T-helper 9 cell (primary cell): ENCODE measurements at places on chromosomes 12 and 14.

- DNase-seq, result no peak
These were observed 17.7 kb downstream of the CLEC2D start for GRCh38 chr12:9687228-9687627.

- DNase-seq, result no peak
These were observed 985.7 kb upstream of the FBXO33 start for GRCh38 chr14:40417777-40418401.

GRCh38 chr12:114316076-114316475 is 89.9 kb downstream of the TBX5 start:
- no peak for DNase-seq

DNA sequence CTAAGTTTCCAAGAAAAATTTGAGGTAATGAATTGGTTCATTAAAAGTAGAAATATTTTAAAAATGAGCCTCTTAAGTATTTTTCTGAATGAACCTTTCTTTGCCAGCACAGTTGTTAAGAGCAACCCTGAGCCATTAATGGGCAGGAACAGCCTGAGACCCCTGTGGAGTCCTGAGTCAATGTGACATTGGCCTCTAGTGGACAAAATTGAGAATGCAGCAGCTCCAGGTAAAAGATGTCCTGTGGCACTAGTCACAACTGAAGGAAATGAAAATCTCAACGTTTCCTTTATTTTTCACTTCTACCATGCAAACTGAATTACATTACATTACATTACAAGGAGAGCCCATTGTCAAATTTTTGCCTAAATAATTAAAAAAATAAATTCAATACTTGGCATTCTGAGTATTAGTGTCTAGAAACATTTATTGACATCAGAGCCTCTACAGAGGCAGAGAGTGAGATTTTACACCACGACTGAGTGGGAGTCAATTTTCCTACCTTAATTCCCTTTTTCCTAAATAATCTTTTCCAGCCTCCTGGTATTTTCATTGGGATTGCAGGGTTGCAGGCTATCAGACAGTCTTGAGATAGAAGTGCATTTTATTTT is 135.7 kb downstream of the PPM1H start:
- DNase-seq, result peak; percentile 16

DNA sequence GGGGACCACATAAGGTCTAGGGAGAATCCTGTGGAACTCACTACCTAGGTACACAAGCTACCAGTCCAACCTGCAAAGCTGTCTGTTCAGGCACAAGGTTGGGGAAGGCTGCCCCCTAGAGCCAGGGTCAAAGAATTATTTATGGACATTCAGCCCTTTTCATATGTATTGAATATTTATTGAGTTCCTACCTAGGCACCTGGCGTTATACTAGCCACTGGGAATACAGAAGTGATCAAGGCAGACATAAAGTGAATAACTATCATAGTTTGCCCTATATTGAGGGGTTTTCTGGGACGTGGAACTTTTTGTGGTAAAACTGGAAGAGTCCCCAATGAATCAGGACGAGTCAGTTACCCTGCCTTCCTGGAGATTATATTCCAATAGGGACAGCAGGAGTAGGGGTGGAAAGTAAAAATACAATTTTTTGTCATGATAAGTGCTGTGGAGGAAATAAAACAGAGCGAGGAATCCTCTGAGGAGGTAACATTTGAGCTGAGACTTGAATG is 5.8 kb upstream of the SLC48A1 start:
- peak; percentile 61 for DNase-seq

DNA sequence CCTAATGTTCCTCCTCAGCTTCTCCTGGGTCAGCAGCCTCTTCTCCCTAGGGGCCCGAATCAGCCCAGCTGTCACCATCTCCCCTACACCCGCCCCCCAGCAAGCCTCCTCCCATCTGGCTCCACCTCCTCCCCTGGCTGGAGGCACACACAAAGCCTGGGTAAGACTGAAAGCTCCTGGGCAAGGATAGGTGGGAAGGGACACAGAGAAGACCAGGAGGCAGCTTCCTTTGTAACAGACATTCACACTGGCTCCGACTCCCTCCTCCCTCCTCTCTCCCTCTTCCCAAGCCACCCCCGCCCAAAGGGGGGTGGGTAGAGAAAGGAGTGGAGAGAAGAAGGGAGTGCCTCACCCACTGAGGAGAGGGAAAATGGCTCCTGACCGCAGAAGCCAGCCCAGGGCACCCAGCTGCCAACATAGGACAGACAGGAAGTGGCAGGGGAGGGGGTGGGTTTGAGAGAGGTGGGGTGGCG is 4.0 kb downstream of the CHD4 start:
- DNase-seq, result peak; percentile 33

GRCh38 chr12:21264232-21264631 is 70.5 kb downstream of the SLCO1A2 start:
- no peak for DNase-seq

GRCh38 chr14:97230051-97230450 is 432.9 kb downstream of the VRK1 start:
- no peak for DNase-seq

GRCh38 chr14:90604356-90604755 is 207.5 kb downstream of the CALM1 start:
- DNase-seq, result no peak

DNA sequence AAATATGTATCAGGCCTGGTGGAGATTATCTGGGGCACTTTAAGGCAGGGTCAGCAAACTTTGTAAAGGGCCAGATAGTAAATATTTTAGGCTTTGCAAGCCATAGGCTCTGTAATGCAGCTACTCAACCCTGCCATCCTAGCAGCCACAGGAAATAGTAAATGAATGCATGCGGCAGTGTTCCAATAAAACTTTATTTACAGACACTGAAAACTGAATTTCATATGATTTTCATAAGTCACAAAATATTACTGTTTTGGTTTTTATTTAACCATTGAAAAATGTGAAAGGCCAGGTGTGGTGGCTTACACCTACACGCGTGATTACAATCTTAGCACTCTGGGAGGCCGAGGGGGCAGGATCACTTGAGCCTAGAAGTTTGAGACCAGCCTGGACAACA is 3.2 kb upstream of the CAMKK2 start:
- DNase-seq, result no peak

DNA sequence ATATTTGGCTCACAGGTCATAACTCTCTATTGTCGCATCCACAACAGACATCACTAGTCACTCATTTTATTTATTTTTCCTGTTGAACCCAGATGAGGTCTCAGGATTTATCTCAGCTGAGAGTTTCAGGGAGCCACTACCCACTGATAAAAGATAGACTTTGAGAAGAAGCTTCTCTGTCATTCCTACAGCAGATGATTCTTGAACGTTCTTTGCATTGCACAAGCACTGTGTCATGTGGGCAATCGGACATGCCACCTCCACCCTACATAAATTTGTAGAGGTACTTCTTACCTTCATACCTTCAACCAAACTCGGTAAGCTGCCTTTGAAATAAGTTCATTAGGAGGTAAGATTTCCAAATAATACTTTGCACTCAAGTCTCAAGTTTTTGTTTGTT is 627.9 kb upstream of the TBX3 start:
- no peak for DNase-seq

GRCh38 chr14:53996041-53996440 is 39.4 kb upstream of the BMP4 start:
- no peak for DNase-seq

DNA sequence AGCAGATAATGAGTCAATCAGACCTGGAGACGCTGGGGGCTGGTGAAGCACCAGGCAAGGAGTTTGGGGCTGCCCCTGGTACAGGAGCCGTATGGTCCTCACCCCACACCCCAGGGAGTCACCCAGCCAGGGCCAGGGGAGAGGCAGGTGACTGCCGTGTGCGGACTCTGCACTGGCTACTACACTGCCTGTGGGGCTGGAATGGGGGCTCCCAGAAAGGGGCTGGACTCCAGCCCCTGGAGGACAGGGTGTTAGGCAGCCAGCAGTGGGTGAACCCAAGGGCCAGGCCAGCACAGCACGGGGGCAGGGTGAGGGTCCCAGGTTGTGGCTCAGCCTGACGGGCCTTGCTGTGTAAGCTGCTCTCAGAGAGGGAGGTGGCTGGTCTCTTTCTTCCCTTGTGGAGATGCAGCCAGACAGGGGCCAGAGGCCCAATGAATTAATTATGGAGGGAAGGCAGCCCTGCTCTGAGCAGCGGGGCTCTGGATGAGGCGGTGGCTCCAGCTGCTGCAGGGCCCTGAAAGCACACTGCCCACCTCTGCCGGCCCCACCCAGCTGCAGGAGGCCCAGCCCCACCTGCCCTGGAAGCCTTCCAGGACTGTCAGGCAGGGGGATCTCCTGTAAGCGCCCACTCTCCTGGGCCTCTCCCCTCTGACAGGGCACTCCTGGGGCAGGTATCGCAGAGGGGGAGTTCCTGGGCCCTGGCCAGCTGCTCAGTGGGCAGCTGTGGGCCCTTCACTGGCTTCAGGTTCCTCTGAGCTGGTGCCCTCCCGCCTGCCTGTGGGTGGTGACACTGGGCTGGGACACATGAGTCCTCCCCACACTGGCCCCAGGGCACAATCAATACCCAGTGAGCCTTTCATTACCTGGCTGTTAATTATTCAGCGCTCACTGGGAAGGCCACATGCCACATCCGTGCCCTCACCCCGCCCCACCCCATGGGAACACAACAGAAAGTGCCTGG is 142.5 kb upstream of the C14orf180 start:
- DNase-seq, result no peak

GRCh38 chr14:23639891-23640523 is 3.8 kb downstream of the DHRS2 start:
- no peak for DNase-seq

GRCh38 chr14:22838631-22839041 is 2.3 kb downstream of the MMP14 start:
- DNase-seq, result no peak

GRCh38 chr14:89384023-89384422 is 33.0 kb downstream of the FOXN3 start:
- no peak for DNase-seq
